GM18507 (cell line): ENCODE measurements at places on chromosomes 6 and 20.

DNA sequence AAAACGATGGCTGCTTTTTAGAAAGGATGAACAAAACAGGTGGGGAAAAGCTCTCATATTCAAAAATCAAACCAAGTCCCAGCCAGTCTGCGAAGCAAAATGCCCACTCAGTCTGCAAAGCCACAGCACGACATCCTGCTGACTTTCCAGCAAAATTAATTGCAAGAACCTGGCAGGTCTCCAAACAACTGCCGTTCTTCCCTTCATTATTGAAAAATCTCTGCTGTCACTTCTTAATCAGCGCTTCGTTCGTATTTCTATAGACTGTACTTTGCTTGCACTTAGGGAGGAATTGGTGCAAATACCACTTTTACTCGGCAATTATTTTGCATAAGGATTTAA lies 222.4 kb downstream of the CBLN4 start:
- no peak for DNase-seq

- peak; percentile 18 for DNase-seq
These were observed 99.8 kb upstream of the FOXA2 start for GRCh38 chr20:22684072-22684762.

DNA sequence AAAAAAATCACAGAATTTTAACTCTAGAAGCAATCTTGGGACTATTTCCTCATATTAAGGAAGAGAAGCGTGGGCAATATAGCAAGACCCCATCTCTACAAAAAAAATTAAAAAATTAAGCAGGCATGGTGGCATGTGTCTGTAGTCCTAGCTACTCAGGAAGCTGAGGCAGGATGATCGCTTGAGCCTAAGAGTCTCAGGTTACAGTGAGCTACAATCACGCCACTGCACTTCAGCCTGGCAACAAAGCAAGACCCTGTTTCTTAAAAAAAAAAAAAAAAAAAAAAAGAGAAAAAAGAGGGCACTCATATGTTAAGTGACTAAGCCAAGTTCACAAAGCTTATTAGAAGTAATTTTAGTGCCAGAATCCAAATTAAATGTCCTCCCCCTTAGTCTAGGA lies 100.8 kb downstream of the SESN1 start:
- DNase-seq, result no peak

GRCh38 chr6:140921366-140922226 lies 1211.1 kb upstream of the GJE1 start:
- no peak for DNase-seq

DNA sequence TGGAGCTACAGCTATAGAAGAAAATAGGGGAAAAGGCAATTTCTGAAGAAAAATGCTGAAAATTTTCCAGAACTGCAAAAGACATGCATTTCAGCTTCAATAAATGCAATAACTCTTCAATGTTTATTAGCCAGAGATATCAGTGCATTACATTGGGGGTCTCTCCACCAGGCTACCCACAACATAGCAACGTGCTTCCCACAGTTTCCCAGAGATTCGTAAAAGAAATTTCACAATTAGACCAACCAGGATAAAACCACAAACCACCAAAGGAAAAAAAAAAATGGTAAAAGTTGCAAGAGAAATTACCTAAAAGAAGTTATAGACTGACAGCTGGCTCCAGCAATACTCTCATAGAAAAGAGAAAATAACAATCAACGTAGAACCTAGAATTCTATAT lies 16.0 kb downstream of the LY86 start:
- DNase-seq, result no peak

DNA sequence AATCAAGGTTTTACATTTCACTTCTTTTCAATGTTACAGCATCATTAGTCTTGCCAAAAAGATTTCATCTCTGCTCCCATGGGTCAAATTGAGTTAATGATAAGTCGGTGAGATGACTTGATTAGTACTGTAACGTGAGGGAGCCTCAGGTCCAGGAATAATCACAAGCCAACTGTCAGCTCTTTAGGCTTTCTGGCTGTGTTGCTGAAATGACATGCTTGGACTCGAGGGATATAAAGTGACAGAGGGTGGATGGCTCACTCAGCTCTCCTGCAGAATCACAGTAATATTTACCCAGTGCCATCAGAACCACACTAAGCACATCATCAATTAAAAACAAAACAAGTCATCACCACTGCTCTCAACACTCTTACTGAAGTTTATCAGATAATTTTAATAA lies 196.2 kb upstream of the THEMIS start:
- no peak for DNase-seq

GRCh38 chr6:52664991-52665686 lies 5.8 kb upstream of the TMEM14A start:
- no peak for DNase-seq

DNA sequence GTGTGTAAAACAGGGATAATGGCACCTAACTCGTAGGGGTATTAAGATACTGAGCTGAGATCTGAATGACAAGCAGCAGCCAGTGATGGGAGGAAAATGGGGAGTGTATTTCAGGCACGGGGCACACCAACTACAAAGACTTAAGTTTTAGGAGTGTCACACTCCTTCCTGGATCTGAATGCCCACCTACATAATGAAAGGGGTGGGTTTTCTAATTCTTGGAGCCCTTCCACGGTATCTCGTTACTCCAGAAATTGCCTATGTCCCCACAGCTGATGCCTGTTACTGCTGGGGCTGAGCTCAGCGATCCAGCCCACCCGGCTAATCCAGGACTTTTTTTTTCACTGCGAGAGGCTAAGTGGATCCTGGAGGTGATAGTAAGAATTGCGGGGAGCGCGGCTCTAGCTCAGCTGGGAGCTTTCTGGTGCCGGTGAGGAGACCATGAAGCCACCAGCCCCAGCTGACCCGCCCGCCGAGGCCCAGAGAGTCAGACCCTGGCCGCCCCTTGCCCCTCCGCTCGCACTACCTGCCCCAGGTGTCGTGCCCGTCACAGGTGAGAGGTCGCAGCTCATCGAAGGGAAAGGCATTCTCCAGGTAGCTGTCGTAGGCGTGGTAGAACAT lies 727 bp downstream of the EDEM2 start:
- DNase-seq, result no peak

GRCh38 chr20:58570204-58570859 lies 55.1 kb upstream of the APCDD1L start:
- no peak for DNase-seq

GRCh38 chr6:105740946-105741645 lies 338.2 kb upstream of the PREP start:
- no peak for DNase-seq

DNA sequence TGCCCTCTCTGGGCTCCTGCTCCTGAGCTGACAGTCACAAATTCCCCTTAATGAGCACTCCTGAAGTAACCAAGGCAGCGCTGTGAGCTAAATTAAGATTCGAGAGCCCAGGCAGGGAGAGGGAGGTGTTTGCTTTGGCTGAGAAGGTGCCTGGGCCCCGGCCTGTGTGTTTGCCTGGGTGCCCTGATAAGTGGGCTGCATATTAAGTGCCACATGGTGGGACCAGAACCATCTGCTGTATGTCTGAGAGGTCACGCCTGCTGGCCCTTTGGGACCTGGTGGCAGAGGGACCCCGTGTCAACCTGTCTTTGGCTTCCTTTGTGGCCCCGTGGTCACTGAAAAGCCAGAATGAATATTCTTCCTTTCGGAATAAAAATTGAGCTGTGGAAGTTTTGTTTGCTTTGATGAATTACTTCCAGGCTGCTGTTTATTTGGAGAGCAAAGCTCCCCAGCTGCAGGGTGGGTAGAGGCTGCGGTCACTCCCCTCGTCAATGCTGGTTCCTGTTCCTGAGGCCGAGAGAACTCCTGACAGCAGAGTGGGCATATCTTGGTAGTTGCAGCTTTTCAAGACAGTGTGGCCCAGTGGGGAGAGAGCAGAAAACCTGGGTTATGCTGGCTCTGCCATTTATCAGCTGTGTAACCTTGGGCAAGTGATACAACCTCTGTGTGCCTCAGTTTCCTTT lies 17.5 kb upstream of the KCNK16 start:
- no peak for DNase-seq

- DNase-seq, result no peak
These were observed 80.5 kb upstream of the FRMD1 start for GRCh38 chr6:168159506-168159905.

DNA sequence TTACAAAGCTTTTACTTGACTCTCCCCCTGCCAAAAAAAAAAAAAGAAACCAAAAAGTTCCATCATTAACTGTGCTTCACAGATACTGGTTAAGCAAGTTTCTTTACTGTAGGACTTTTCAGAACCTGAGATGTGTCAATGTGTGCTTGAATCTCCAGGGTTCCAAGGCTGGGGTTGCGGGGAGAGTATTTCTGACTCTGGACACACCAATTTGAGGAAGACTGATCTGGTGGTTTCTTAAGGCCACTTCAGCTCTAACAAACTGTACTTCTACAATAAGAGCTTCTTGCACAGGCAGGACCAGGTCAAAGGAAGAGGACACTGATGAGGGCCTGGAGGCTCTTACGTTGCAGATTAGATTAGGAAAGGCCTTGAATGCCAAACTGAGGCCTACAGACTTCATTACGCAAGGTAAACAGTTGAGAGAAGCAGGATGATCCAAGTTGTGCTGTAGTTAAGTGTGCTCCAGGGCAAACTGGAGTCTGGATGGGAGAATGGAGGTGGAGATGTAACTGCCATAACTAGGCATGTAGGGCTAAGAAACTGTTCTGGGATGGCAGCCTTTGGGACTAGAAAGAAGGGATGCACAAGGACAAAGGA lies 24.4 kb downstream of the COMMD7 start:
- no peak for DNase-seq

DNA sequence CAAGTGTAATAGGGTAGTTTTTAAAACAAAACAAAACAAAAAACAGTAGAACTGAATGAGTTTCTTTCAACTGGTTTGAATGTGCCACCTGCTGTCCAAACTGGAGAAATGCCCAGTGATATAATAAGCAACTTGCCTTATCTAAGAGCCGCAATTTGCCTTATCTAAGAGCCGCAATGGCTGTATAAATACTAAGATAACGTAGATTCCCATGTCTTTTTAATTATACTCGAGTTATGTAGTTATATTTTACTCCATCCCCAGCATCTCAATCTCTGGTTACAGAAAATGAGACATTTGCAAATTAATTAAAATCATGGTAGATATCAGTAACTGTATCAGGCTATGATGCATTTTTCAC lies 67.2 kb downstream of the RPP40 start:
- DNase-seq, result peak; percentile 17

- no peak for DNase-seq
These were observed 52.3 kb downstream of the UQCC1 start for GRCh38 chr20:35359335-35359950.

- DNase-seq, result no peak
These were observed 37.1 kb downstream of the SERPINB1 start for GRCh38 chr6:2804516-2804915.

GRCh38 chr20:50101887-50102286 lies 11.1 kb downstream of the UBE2V1 start:
- DNase-seq, result no peak

GRCh38 chr6:2412731-2413130 lies 167.3 kb upstream of the GMDS start:
- DNase-seq, result no peak

- no peak for DNase-seq
These were observed 22.2 kb downstream of the RRBP1 start for GRCh38 chr20:17659801-17660200.

GRCh38 chr6:157143171-157143889 lies 180.0 kb downstream of the TMEM242 start:
- DNase-seq, result no peak

- DNase-seq, result no peak
These were observed 70.9 kb upstream of the ASCC3 start for GRCh38 chr6:100952006-100952405.

GRCh38 chr20:3045042-3045815 lies 623 bp upstream of the MRPS26 start:
- DNase-seq, result peak; percentile 64

DNA sequence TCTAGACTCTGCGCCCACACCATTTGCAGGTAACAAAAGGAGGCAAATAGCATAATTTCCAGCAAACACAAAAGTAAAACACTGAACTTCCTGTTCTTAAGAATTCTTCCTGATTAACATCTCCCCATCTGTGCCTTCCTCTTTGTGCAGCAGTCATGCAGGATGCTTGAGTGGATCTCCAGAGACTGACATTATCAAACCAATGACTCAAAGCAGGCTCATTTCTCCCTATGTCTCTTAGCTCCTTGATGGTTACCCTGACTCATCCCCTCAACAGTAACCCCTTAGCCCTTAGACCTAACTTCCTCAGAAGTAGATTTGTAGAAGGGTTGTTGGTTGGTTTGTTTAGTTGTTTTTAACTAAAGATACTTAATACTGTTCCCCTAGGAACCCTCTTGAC lies 137.0 kb upstream of the RIN2 start:
- no peak for DNase-seq

DNA sequence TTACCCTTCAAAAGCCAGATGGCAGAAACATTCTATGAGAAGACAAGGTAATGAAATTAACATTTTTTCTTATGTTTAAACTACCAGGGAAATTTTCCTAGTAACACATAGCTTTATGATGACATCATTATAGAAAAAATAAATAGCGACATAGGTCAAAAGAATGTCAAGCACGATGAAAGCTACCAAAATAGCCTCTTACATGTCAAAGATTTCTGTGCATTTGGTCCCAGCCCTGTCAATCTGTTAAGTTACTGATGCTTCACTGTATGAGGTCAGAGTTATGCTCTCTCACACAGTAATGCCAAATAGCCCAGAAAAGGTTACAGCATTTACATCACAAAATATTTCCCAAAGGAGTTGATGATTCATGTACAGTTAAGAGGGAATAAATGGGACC lies 199.8 kb upstream of the DEFB112 start:
- no peak for DNase-seq

DNA sequence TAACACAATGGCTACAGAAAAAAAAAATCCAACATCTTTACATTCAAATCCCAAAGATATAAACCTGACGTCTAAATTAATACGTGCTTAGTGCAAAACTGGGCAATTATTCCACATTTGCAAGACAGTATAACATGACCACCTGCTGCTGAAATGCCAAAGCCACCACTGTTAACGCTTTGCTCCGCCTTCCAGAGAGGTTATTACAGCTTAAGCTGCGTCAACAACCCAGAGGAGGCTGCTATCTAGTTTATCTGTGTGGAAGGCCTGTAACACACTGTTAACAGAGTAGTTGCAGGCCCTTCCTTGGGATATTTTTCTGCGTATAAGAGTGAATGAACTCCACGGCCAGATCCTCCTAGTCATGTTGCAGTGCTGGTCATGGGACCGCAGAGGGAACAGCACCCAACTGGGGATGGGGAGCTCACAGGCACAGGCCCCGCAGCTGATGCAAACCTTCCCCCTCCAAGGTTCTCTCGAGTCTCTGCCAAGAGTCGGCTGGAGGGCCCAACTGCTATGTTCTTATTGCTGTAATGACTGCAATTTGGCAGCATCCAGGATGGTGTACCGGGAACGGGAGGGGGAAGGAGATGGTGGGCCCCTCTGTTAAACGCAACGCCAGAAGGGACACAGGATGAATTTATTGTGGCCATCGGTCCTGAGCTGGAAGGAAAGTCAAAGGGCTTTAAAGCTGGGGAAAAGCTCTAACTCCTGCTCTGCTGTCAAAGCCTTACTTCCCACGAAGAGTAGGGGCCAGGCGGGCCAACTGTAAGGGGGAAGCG lies 993 bp upstream of the NCOA7 start:
- DNase-seq, result no peak

- DNase-seq, result no peak
These were observed 186.9 kb upstream of the GMDS start for GRCh38 chr6:2432292-2432691.

- no peak for DNase-seq
These were observed 9.3 kb upstream of the NQO2 start for GRCh38 chr6:2990248-2990931.

GRCh38 chr6:64776359-64776758 lies 930.7 kb downstream of the EYS start:
- no peak for DNase-seq

GRCh38 chr20:35600176-35600992 lies 15.2 kb upstream of the SPAG4 start:
- no peak for DNase-seq

GRCh38 chr20:2521369-2522305 lies 12.9 kb upstream of the ZNF343 start:
- DNase-seq, result no peak
